Naive thymus-derived CD4-positive, alpha-beta T cell (primary cell): ENCODE measurements at places on chromosomes 7 and 10.

- no peak for DNase-seq
These were observed 172.8 kb downstream of the ZMYND11 start for GRCh38 chr10:308101-308500.

DNA sequence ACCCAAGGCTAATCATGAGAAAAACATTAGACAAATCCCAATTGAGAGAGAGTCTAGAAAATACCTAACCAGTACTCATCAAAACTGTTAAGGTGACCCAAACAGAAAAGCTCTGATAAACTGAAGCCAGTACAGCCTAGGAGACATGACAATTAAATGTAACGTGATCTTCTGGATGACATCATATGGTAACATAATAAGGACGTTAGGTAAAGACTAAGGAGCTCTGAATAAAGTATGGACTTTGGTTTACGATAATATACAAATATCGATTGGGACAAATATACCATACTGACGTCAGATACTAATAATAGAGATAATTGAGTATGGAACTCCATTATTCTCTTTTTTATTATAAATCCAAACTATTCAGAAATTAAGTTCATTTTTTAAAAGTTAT lies 561.1 kb upstream of the STEAP1 start:
- DNase-seq = no peak

GRCh38 chr7:68770649-68771048 lies 827.6 kb upstream of the AUTS2 start:
- DNase-seq = no peak

GRCh38 chr10:7202793-7203355 lies 208.0 kb downstream of the SFMBT2 start:
- DNase-seq = no peak

GRCh38 chr10:78383378-78384048 lies 349.9 kb downstream of the RPS24 start:
- DNase-seq = no peak

DNA sequence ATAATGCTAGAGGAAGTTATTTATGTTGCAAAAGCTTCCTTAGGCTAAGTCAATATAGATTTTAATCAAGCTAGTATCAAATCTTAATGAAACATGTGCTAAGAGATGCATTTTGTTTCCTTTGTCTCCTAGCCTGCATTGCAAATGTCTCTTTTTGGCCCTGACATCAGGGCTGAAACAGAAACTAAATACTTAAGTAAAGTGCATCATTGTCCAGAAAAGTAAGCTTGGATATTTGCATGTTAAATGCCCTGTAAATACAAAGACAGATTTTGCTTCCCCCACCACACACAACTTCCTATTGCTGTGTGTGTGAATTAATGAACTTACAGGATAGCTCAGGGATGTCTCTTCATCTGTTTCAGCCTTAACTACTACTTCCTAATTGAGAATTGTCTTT lies 10.0 kb upstream of the STAMBPL1 start:
- no peak for DNase-seq

GRCh38 chr7:130922206-130923112 lies 188.5 kb upstream of the KLF14 start:
- no peak for DNase-seq

- no peak for DNase-seq
These were observed 104.1 kb upstream of the LAMB4 start for GRCh38 chr7:108234281-108234680.

- peak; percentile 51 for DNase-seq
These were observed 114.6 kb upstream of the SFMBT2 start for GRCh38 chr10:7525314-7526016.

GRCh38 chr10:114877301-114877644 lies 55.7 kb downstream of the FHIP2A start:
- DNase-seq = no peak

- DNase-seq = no peak
These were observed 233.1 kb upstream of the FZD8 start for GRCh38 chr10:35875016-35875676.

- no peak for DNase-seq
These were observed 323.1 kb downstream of the PCLO start for GRCh38 chr7:82839555-82839954.

- no peak for DNase-seq
These were observed 1027.7 kb downstream of the LRMDA start for GRCh38 chr10:76459016-76459730.

GRCh38 chr7:136655414-136655813 lies 213.0 kb upstream of the CHRM2 start:
- no peak for DNase-seq

DNA sequence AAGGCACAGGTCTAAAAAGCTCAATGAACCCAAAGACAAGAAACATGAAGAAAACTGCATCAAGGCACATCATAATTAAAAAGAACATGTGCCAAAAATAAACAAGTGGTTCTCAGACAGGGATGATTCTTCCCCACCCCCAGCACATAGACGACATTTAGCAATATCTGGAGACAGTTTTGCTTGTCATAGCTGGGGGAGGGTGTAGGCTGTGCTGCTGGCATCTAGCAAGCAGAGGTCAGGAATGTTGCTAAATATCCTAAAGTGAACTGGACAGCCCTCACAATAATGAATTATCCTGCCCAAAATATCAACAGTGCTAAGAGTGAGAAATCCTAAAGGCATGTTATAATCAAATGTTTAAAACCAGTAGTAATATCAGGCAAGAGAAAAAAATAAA lies 122.6 kb downstream of the MICU1 start:
- no peak for DNase-seq

- DNase-seq = no peak
These were observed 9.2 kb upstream of the ORAI2 start for GRCh38 chr7:102424129-102424551.

GRCh38 chr7:5282543-5283316 lies at the start of gene SLC29A4:
TSS of gene SLC29A4 (plus strand) at chr7:5282943. CDS start at chr7:5287817, 4,874 bp downstream.
- DNase-seq = no peak

DNA sequence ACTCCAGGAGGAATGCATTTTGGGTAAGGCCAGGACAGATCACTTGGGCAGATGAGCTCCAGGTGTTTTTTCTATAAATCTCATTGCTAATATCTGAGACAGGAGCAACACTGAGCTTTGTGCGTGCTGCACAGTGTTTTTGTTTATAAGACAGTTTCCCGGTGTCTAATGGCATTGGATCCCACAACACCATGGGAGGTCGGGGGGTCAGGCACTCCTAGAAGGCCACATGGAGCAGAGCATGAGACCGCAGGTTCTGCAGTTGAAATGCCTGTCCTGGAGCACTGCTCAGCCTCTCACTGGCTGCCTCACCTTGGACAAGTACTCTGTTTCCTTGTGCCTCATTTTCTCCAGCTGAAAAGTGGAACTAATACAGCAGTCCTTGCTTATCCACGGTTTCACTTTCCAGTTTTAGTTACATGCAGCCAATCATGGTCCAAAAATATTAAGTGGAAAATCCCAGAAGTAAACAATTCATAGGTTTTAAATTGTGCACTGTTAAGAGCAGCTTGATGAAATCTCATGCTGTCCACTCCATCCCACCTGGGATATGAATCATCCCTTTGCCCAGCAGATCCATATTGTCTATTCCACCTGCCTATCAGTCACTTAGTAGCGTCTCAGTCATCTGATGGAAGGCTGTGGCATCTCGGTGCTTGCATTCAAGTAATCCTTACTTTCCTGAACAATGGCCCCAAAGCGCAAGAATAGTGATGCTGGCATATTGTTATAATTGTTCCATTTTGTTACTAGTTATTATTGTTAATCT lies 35.2 kb downstream of the ATXN7L1 start:
- no peak for DNase-seq

DNA sequence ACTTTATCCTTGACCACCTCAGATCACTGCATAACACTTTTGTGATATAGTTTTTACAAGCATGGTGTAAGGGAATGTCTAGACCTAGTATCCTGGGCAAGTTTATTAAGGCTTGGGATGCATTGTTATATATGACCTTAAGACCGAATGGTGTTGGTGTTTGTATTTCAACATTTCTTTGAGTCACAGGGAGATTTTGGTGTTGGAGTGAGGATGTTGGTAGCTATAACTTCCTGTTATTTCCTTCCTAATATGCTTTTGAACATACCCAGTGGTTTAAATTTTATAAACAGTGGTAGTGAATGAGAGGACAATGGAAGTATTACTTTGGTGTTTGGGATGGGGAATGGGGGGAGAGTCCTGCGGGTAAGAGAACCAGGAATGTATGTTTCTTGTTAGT lies 2.6 kb downstream of the EXOC4 start:
- no peak for DNase-seq

GRCh38 chr10:79413196-79413595 lies 32.2 kb downstream of the ZCCHC24 start:
- no peak for DNase-seq

- DNase-seq = no peak
These were observed 18.3 kb upstream of the ITGB1 start for GRCh38 chr10:32976338-32976737.

- DNase-seq = no peak
These were observed 25.1 kb downstream of the FAM13C start for GRCh38 chr10:59337201-59337652.

- no peak for DNase-seq
These were observed 4.9 kb downstream of the LRRC17 start for GRCh38 chr7:102917436-102918353.

DNA sequence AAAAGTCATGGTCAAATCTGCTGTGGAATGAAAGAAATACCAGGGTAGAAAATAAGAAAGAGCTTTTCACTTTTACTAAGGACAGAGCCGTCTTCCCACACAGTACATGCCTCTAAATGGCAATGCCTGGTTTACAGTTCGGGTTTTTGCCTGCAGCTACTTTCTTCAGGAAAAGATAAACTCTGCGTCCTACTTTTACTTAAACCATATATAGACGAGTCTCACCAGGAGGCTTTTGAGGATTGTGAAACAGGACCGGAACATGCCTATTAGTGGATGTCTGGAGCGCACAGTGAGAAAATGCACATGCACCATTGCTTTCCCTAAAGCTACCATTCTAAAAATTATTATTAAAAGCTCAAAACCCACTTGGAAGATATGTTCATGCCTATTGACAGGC lies 70.5 kb downstream of the KLF6 start:
- no peak for DNase-seq

DNA sequence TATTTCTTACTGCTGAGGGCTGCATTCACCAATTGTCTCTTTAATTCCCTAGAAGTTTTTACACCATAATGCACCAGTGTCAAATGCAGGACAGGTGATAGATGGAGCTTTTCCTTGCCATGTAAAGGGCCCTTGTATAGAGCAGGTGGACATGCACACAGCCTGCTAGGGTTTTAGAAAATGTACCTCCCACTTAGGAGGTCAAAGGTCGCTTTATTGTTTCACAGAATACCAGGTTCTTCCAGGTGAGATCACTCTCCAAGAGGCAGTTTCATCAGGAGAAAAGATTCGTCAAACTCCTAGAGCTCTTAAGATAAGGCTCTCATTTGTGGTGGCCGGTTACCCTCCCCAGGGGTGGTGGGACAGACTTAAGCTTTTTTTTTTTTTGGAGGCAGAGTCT lies 215.8 kb downstream of the PHTF2 start:
- DNase-seq = no peak

GRCh38 chr10:98458809-98459784 lies 12.4 kb upstream of the HPS1 start:
- no peak for DNase-seq

- DNase-seq = no peak
These were observed 49.6 kb downstream of the NEBL start for GRCh38 chr10:20847512-20847911.

GRCh38 chr7:79502151-79502550 lies 48.7 kb upstream of the MAGI2 start:
- DNase-seq = no peak

DNA sequence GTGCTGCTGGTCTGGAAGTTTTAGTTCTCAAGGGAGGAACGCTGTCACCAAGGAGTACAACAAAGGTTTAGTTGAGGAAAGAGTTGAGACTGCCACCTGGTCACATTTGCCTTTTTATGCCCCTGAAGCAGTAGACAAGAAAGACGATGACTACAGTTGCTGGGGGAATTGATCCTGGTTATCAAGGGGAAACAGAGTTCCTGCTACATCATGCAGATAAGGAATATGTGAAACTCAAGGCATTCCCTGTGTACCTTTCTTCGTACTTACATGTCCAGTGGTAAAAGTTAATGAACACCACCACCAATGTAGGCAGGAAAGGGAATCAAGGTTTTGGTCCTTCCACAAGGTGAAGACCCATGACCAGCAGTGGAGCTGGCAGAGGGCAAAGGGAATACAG lies 31.8 kb downstream of the SLC35B4 start:
- no peak for DNase-seq

- no peak for DNase-seq
These were observed 553.5 kb upstream of the C7orf33 start for GRCh38 chr7:148037044-148037443.

DNA sequence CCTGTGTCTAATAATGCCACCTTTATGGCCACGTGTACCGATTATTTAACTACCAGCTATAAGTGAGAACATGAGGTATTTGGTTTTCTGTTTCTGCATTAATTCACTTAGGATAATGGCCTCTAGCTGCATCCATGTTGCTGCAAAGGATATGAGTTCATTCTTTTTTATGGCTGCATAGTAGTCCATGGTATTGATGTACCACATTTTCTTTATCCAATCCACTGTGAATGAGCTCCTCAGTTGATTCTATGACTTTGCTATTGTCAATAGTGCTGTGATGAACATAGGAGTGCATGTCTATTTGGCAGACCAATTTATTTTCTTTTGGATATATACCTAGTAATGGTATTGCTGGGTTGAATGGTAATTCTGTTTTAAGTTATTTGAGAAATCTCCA lies 96.4 kb downstream of the SLC25A40 start:
- no peak for DNase-seq

GRCh38 chr7:36928311-36928710 lies 204.0 kb upstream of the AOAH start:
- DNase-seq = no peak

DNA sequence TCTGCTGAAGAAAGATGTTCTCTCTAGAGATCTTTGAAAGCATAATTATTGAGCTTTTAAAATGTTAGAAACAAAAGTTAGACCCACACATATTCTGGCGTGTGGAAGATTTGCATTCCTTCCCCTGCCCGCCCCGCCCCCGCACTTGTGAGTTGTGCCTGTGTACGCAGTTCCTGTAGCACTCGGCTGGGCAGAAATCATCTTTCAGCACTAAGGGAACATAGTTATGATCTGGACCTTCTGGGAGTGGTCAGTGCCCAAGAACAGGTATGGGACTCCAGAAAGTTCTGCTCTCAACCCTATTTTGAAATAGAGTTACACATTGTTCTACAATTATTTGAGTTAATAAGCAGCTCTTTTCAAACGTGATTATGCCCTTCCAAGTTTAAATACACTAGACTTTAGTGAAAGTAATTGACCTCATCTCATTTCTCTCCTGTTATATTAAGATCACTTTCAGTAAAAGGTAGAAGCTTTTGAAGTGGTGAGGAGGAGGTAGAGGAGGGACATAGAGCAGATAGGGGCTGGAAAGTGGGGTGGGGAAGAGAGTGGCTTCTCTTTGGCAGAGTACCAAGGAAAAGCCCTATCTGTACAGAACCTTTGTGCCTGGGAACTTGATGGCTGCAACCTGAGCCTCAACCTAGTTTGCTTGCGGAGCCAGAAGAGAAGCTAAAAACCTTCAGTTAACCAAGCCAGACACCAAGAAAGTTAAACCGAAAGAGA lies 5.7 kb downstream of the BLVRA start:
- no peak for DNase-seq

- no peak for DNase-seq
These were observed 91.1 kb upstream of the SP4 start for GRCh38 chr7:21336743-21337142.

GRCh38 chr7:124032369-124033094 lies at the start of gene TMEM229A:
TSS of gene TMEM229A (minus strand) at chr7:124033067. CDS start at chr7:124033003, 64 bp downstream.
- no peak for DNase-seq
